ENCODE measurements at places on chromosomes 4 and X.

GRCh38 chr4:120056246-120056645 lies 10.4 kb downstream of the MAD2L1 start:
- no peak for DNase-seq

- DNase-seq = no peak
Observed at GRCh38 chr4:71932941-71933340, 98.9 kb upstream of the NPFFR2 start.

- no peak for DNase-seq
Observed at GRCh38 chr4:103067841-103068547, 8.6 kb downstream of the SLC9B2 start.

DNA sequence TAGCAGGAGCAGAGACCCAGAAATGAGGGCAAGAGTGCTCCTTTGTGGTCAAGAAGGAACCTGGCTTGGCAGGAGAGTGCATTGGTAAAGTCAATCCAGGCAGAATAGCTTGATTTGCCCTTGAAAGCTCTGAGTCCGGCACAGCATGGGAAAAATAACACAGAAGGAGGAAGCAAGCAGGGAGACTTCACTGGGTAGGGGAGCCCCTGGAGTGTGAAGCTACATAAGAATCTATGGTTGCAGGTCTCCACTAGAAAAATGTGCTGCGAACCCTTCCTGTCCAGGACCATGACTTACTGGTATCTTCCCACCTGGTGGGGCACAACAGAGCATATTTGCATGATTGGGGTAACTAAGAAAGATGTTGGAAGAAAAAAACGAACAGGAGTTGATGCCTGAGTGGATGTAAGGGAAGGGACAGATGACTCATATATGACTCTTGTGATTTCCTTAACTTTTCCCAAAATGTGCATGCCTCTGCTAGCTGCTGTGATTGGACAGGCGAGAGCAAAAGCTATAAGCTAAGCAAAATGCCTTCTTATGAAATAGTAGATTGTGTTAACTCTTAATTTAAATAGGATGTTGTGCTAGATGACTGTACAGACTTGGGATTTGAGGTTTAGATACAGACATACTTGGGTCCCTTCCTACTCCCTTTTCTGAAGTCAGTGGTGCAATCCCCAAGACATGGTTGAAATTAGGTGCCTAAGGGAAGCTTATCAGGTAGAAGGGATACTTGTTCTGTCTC lies 3.3 kb downstream of the IL13RA1 start:
- no peak for DNase-seq

DNA sequence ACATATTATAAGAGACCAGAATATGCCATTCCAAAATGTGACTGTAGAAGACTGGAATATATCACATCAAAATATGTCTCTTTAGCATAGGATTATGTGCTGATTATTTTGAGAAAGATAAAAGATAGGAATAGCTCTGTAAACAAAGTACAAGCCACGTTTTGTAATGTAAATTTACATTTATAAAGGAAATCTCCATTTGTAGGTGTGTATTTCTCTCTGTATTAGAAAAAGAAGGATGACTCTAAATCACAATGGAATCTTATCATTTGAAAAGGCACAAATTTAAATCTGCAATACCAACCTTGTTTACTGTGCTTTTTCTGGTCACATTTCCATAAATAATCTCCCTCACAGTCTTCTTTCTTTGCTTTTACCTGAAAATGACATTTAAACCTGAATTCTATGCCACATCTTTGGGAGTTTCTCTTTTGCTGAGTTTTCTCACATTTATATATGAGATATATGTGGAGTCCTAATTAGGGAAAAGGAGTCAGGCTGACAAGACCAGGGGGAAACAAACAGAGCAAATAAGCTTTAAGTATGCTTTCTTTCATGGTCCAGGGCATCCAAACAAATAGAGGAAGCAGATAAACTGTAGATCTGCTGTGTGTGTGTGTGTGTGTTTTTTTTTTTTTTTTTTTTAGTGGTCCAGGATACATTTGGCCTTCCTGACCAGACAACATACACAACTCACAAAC lies 244.0 kb downstream of the CPXCR1 start:
- DNase-seq = no peak

DNA sequence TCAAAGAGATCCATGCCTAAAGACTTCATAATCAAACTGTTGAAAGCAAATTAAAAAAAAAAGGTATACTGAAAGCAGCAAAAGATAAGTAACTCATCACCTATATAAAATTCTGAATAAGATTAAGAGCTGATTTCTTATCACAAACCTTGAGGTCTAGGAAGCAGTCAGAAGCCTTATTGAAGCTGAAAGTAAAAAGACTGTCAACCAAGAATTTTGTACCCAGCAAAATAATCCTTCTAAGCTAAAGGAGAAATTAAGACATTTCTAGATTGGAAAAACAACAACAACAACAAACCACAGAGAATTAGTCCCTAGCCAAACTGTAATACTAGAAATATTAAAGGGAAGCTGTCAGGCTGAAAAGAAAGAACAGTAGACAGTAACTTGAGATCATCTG lies 622.9 kb downstream of the PCDH7 start:
- no peak for DNase-seq

GRCh38 chr4:69843932-69844331 lies 16.0 kb downstream of the SULT1E1 start:
- no peak for DNase-seq

DNA sequence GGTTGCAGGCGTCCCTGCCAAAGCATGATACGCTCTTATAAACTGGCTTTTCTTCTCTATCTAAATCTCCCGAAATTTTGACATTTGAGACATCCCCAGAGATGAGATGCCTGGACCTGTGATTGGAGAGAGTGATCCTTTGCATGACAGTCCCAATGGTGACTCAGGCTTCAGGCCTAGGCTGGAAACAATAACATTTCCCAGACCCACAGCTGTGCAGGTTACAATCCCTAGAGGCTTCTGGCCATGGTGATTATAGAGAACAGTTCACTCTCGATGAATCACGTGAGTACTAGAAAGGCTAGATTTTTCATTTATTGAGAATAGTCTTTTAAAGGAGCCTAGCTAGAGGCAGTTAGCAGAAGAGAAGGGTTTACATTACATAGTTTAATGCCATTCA lies 75.9 kb downstream of the SPATA18 start:
- DNase-seq = no peak

- DNase-seq = no peak
Observed at GRCh38 chr4:147994076-147994475, 262.2 kb downstream of the ARHGAP10 start.

DNA sequence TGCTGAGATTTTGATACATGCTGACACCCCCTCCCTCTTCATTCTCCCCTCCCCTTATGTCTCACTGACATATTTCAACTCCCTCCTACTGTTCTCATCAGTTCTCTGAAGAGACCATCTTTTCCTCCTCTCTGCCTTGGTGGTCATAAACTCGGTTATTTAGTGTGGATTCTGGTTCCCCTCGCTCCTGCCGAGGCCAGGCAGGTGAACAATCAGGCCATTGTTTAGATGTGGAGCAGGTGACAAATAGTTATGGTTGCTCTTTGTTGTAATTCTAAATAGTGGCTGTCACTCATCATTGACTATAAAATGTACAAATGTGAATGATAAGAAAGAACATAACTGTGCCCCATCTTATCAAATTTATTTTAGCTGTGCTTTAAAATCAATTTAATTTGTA lies 324.6 kb downstream of the BCOR start:
- no peak for DNase-seq
